ENCODE measurements at places on chromosomes 1 and 21.
A peak's percentile ranks its signal among the peaks of the same experiment; 100 is the strongest.

- peak; percentile 50 for DNase-seq
Observed at GRCh38 chr1:226608699-226609505, 60.3 kb downstream of the STUM start.

GRCh38 chr21:45016406-45017038 lies 57.9 kb upstream of the ADARB1 start:
- DNase-seq, result no peak

DNA sequence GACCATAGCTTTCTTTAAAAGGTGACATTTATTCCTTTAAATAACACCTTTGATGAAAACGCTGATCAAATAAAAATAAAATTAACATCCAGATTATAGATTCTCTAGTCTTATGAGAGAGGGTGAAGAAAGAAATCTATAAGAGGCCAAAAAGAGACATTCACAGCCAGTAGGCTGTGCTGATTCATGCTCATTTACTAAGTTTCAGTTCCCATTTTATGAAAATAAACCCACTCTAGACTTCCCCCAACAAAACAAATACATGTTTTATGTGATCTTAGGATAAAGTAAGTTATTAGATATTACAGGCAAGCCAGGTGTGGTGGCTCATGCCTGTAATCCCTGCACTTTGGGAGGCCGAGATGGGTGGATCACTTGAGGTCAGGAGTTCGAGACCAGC lies 21.1 kb downstream of the ESRRG start:
- no peak for DNase-seq

DNA sequence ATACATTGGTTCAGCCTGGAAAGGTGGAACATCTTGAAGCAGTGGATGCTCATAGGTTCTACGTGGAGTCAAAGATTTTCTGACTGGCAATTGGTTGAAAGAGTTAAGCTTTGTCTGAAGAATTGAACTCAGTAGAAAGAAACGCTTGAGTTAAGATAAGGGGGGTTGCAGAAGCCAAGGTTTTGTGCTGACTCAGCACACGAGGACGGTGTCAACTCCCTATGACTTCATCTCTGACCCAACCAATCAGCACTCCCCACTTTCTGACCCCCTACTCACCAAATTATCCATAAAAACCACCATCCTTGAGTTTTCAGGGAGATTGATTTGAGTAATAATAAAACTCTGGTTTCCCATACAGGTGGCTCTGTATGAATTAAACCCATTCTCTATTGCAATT lies 2.5 kb upstream of the PINK1 start:
- DNase-seq, result no peak

GRCh38 chr21:18417141-18417790 lies 13.7 kb upstream of the TMPRSS15 start:
- DNase-seq, result no peak

DNA sequence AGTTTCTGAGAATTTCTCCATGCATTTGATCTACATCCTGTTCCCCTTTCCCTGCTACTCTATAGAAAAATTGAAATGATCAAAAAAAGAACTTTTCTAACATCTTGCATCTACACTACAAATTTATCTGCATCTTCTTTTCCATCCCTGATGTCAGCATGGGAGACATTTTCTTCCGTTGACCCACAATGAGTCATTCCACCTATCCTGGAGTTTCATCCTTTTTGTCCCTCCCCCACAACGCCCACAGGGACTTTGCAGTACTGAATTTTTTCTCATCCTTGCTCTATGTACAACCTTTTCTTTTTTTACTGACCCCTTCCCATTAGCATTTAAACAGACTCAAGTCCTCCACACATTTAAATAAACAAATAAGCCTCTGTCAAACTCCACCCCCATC lies 112.2 kb upstream of the MROH9 start:
- no peak for DNase-seq

DNA sequence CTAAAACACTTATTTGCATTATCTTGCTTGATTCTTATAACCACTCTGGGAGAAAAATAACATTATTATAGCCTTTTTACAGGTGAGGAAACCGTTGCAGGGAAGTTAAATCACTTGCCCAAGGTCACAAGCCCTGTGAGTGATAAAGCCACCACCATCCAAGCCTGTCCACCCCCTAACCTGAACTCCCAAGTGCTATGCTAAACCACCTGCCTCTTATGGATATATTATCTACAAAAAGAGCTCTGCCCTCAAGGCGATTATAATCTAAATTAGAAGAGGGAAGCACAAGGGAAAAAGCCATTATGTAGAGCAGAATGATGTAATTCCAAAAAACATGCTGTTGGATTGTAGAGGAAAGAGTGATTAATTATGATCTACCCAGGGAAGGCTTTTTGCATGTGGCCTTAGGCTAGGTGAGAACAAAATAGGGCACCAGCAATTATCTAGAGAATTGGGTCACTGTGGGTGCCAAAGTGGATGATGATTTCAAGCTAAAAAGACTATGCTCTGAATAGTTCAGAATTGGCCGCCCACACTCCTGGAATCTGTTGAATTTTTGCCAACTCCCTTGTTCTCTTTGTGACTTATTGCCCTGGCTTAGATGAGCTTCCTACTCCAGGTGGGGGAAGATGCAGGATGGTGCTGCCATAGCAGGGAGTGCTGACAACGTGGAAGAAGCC lies 205.3 kb downstream of the FGGY start:
- DNase-seq, result no peak

- DNase-seq, result no peak
Observed at GRCh38 chr1:160020196-160020595, 11.6 kb downstream of the PIGM start.

GRCh38 chr1:63892632-63893395 lies 119.0 kb downstream of the ROR1 start:
- DNase-seq, result no peak

GRCh38 chr1:75615613-75616435 lies 4.9 kb upstream of the SLC44A5 start:
- no peak for DNase-seq

DNA sequence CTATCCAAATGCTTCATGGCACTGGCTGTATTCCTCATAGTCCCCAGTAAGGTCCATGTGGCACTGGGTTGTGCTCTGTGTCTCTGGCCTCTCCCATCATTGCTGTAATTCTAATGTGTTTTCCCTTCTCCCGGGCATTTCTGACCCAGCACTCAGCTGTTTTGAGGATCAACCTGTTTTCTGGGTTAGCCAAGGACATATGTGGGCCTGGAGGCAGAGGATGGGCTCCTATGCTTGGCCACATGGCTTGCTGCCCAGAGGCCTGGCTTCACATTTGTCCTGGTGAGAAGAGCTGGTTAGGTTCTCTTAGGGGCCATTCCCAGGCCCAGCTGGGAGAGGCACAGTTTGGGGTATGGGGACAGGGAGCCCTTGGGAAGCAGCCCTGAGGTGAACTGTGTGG lies 103.1 kb downstream of the FAM78B start:
- no peak for DNase-seq

DNA sequence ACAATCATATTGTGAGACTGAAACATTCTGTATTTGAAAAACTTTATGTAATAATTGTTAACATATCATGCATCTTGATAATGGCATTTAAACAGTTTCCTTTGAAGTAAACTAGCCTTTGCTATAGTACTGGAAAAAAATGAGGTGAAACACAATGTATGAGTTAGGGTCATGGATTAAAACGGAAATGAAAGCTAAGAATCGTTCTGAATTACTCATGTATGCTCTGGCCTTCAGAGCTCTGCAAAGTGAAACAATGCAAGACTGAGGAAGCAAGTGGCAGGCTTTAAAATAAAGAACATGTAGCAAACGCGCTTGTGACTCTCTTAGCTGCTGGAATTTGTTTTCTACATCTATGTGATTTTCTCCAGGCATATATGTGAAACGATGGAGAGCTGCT lies 317.1 kb downstream of the DPYD start:
- no peak for DNase-seq

- no peak for DNase-seq
Observed at GRCh38 chr1:21082073-21082472, 94.6 kb downstream of the EIF4G3 start.

DNA sequence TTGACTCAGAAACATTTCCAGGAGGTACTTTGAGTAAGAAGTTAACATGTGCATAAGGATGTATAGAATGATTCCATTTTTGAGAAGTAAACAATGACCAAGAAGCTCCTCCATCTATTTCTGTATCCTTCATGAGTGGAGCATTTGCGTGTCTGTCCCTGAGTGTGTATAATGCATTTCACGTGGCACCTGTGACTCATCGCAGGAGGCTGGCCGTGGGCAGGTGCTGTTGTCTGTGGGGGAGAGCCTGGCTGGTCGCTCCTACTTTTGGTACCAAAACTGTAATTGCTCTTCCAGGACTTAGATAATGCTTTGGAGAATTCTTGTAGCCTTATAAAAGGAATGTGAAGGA lies 16.5 kb downstream of the SLC37A1 start:
- no peak for DNase-seq

DNA sequence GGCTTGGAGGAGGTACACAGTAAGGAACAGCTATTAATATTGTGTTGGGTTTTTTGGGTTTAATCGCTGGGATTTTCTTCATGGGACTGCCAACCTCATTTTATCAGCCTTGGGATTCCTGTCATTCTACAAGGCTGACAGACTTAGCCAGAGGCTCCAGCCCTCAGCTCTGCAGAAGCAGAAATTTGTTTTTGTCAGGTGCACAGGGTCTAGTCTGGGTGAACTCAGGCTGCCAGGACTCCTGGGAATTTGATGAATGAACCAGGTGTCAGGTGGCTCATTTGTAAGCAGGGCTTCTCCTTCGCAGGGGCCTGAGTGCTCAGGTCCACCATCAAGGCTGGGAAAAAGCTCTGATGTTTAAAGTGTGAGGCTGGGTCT lies 11.5 kb upstream of the ZNF362 start:
- DNase-seq, result no peak

- DNase-seq, result no peak
Observed at GRCh38 chr21:40120940-40121575, 253.8 kb downstream of the PCP4 start.

- no peak for DNase-seq
Observed at GRCh38 chr1:41138549-41138948, 103.6 kb downstream of the SCMH1 start.

- no peak for DNase-seq
Observed at GRCh38 chr1:5721634-5722215, 270.5 kb downstream of the NPHP4 start.

DNA sequence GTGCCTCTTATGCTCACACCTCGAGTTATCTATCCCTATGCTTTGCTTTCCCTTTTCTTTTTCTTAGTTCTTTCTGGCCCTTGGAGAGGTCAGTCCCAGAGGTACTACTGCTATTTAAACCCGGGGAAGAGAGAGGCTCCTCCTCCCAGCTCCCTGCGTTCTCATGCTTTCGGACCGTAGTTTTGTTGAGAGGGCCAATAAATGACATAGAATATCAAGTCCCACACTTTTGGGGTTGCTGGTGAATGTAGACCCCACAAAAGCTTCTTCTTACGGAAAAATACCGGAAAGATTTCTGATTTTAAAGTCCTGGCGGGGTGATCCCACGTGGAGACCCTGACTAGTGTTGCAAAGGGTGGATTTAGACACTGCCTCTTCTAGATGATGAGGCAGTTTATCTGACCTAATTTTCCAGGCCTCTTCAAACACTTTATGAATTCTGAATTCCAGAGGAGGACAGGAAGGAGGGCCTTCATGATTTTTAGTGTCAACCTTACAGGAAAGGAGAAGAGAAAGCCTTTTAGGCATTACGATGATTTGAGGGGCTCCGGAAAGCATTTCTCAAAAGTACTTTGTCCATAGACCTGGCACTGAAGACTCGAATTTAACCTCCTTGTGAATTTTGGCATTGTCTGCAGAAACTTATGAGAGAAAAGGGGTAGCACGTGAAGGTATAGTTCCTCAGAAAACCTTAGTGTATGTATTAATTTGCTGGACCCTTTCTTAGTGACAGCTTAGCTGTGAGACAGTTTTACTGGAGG lies 694 bp downstream of the TMEM167B start:
- DNase-seq, result no peak

DNA sequence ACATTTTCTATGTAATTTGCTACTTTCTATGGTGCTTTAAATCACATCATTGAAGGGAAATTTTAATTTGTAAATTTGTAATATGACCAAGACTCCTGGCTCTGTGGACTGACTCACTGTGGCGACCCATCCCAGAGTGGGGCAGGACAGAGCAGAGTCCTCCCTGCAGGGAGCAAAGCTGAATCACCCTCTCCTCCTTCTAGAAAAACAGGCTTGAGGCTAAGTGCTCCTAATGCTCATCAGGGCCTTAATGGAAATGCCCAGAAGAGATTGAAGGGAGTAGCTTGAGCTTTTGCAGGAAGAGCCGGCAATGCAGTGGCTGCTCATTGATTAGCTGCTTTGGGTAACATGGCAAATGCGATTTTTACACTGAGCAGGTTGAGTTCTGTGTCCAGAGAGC lies 16.8 kb downstream of the S100A10 start:
- DNase-seq, result no peak
